ENCODE measurements at places on chromosomes 2 and 18.

GRCh38 chr18:32092422-32093101 lies 888 bp downstream of the RNF138 start:
- peak; percentile 100 for DNase-seq

GRCh38 chr2:224843141-224843540 lies 127.0 kb upstream of the CCDC195 start:
- no peak for DNase-seq

GRCh38 chr2:16617282-16618266 lies 48.1 kb downstream of the CYRIA start:
- DNase-seq = peak; percentile 15

DNA sequence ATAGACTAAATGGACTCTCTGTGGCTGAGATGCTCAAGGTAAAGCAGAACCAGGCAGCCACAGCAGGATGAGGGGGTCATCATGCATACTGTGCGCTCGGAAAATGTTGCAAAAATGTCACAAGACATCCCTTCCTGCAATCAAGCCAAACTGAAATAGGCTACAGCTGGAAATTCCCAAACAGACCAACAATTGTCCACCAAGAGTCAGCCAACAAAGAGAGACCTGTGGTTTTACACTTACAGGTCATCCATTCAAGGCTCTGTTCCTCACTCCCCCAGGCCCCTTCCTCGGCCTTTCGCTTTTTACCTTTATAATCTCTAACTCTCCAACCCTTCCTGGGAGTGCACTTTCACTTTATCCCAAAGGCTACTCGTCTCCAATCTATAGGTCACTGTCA lies 1066.9 kb downstream of the TSN start:
- no peak for DNase-seq
